ENCODE measurements at places on chromosomes 12 and 14. TPM values are rescaled to one million over a fixed set of nuclear protein-coding genes. Genes with fewer than 3 reads are reported as not detected.

KCNMB4 gene
- total RNA-seq = 1.00 TPM

LMNTD1 gene
- total RNA-seq = 1.9 TPM

PRIMA1 gene
- not detected for total RNA-seq

PLEKHD1 gene
- under 0.01 TPM for total RNA-seq

SLC24A4 gene
- total RNA-seq = under 0.01 TPM

PTHLH gene
- total RNA-seq = 0.33 TPM

TMTC1 gene
- 27.9 TPM for total RNA-seq

RERGL gene
- total RNA-seq = not detected
